ENCODE measurements at places on chromosomes 7 and 10. TPM values are rescaled to one million over a fixed set of nuclear protein-coding genes. Genes with fewer than 3 reads are reported as not detected.

DNA sequence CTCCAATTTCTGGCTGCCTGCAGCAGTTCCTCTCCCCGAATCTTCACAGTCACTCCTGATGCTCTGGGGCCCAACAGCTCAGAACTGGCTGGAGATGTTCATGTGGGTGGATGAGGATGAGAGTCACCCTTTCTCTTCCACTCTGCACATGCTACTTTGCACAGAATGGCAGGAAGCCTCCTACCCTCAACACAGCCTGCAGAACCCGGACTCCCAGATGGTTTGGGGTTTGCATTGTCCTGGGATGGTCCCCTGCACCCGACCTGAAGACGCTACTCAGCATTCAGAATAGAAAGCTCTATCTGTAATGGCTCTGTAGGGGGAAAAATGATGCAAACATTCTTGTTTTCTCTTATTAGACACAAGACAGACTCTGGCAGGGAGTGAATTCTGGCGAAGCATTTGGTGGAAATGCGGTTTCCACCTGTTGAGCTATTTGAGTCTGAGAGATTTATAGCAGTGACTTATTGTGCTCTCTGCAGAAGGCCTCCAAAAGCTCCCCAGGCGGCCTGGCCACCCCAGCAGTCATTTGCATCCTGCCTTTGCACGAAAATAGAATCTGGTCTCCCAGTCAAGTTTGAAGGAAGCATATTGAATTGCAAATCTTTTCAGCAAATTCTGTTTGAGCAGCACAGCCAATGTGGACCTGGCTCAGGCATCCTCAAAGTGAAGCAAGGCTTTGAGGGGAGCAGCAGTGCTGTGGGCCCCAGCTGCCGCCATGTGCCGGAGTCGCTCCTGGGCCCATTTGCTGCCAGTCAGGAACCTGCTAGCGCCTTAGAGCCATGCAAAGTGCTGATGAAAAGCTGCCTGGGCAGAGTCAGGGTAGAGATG, 309.3 kb downstream of the TCERG1L start:
- DNase-seq = no peak
- no peak overlapping the region for H3K4me3 ChIP-seq
- H3K4me1 ChIP-seq = no peaks in the 10 kb centered on the region
- no peaks in the 10 kb centered on the region for H3K27me3 ChIP-seq
- no peaks in the 10 kb centered on the region for H3K36me3 ChIP-seq
- no peak overlapping the region for H3K27ac ChIP-seq

DNA sequence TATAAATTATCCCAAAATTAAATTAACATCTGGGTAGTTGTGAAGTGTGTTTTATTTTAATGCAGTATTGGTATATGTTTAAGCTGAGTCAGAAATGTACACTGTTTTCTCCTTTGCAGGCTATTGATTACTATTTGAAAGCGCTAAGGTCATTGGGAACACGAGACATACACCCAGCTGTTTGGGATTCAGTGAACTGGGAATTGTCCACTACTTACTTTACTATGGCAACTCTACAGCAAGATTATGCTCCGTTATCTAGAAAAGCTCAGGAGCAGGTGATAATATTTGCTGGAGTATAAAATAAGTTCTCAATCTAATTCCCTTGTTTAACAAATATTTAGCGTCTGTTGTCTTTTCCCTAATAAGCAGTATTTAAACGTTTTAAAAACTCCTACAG, 27.9 kb downstream of the EDRF1 start:
- no peaks in the 10 kb centered on the region for H3K4me1 ChIP-seq
- no peak overlapping the region for H3K27ac ChIP-seq
- H3K27me3 ChIP-seq = no peaks in the 10 kb centered on the region
- DNase-seq = no peak

DNA sequence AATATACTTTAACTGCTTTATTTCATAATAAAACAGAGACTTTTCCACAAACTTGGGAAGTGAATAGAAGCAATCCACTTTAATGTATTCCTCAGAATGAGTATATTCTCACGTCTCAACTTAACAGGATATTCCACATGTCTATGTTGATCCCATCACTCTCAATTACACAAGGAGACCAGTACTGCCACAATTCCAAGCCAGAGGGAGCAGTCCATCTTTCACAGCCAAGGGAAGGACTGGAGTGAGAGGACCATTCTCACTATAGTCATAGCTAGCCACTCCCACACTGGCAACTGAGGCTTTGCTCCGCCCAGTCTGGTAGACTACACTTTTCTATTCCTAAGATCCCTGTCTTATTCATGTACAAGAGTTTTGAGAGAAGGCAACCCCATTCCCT, 553.9 kb downstream of the CNTNAP2 start:
- H3K4me1 ChIP-seq = no peaks in the 10 kb centered on the region
- H3K4me3 ChIP-seq = no peak overlapping the region
- H3K36me3 ChIP-seq = no peaks in the 10 kb centered on the region
- no peak for DNase-seq
- H3K27me3 ChIP-seq = no peaks in the 10 kb centered on the region

GRCh38 chr10:75406462-75407223, 5.1 kb upstream of the ZNF503 start:
- H3K27me3 ChIP-seq = no peaks in the 10 kb centered on the region
- H3K36me3 ChIP-seq = no peaks in the 10 kb centered on the region
- peaks cover 18% of the 10 kb centered on the region for H3K4me1 ChIP-seq
- no peak for DNase-seq
- no peak overlapping the region for H3K27ac ChIP-seq
- H3K4me3 ChIP-seq = no peak overlapping the region

DNA sequence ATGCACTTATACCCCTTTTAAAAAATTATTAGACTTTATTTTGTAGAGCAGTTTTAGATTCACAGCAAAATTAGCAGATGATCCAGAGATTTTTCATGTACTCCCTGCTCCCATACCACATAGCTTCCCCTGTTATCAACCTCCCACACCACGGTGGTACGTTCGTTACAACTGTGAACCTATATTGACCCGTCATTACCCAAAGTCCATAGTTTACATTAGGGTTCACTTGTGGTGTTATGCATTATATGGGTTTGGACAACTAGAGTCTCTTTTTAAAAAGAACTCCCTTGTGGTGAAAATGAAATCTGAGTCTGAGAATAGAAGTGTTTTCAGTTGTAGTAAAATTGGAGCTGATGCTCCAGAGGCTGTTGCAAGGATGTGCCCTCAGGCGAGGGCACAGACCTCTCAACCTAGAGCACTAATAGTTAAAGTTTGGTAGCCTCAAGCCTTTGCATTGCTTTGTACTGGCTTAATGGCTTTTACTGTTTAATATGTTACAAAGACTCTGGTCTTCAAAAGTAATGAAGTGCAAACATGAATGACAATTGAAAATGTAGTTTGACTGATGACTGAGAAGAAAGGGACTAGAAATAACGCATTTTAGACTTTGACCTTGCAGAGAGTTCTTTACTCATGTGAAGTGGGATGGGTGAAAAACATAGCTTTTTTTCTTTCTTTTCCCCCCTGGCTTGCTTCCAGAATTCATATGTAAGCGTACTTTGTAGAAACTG, 30.6 kb upstream of the CSTF2T start:
- H3K4me1 ChIP-seq = no peaks in the 10 kb centered on the region
- no peaks in the 10 kb centered on the region for H3K27me3 ChIP-seq
- no peak overlapping the region for H3K27ac ChIP-seq

- peak overlapping the region; percentile 63 for H3K27ac ChIP-seq
- H3K4me3 ChIP-seq = peak overlapping the region; percentile 68
- H3K4me1 ChIP-seq = peaks cover 34% of the 10 kb centered on the region
These were observed 121.8 kb upstream of the AFAP1L2 start for GRCh38 chr10:114526126-114526503.

CCDC7 gene
- 4.0 TPM for total RNA-seq

- no peaks in the 10 kb centered on the region for H3K27me3 ChIP-seq
- peak overlapping the region; percentile 36 for H3K27ac ChIP-seq
- no peak overlapping the region for H3K4me3 ChIP-seq
- H3K36me3 ChIP-seq = no peaks in the 10 kb centered on the region
- peak; percentile 31 for DNase-seq
- H3K4me1 ChIP-seq = peaks cover 18% of the 10 kb centered on the region
These were observed 89.6 kb downstream of the CABCOCO1 start for GRCh38 chr10:61752111-61753011.

MMD2 gene
- not detected for total RNA-seq

DNA sequence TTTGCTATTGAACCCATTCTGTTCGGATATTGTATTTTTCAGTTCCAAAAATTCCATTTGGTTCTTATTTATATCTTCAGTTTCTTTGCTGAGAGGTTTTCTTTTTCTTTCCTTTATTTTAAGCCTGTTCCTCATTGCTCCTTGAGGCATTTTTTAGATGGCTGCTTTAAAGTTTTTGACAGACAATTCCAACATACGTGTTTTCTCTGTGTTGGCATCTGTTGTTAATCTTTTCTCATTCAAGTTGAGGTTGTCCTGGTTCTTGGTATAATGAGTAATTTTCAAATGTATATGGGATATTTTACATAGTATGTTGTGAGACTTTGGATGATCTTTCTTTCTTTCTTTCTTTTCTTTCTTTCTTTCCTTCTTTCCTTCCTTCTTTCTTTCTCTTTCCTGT, 1078.0 kb upstream of the CELF2 start:
- no peaks in the 10 kb centered on the region for H3K4me1 ChIP-seq
- H3K27me3 ChIP-seq = no peaks in the 10 kb centered on the region
- H3K36me3 ChIP-seq = no peaks in the 10 kb centered on the region
- DNase-seq = no peak

SFTPA1 gene
- total RNA-seq = 6.5 TPM

DNA sequence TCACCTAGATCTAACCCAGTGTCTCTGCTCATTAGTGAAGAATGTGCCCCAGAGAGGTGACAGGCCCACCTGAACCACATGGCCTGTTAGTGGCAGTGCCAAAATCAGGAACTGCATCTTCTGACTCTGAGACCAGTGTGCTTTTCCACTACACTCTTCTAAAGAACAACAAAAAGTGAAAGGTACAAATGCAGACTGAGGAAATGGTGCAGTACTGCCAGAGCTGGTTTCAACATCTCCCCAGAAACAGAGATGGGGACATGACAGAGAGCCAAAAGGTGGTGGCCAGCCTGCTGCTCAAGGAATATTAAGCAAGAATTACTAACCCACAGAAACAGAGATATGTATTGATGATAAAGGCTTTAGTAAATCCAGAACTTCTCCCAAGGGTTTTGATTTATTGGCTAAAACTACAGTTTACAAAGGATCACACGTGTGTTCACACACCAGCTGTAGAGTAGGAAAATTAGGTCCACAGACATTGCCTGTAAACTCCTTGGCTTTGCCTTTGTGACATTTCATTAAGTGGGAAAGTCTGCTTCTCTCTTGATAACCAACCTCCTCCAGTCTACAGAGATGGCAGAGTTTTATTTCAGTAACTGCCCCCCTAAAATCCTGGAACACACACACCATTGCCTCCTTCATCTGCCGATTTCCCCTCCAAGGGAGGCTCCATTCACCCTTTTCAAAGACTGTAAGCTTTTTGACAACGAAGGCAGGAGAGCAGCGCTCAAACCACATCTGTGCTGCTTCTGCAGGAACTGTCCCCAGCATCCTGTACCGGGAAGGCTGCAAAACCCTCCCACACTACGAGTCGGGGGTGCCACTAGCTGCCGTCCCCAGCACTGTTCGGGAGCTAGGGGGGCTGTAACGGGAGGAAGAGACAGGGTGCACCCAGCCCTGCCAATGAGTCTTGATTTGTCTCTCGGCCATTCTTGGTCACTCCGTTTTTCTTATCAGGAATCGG, 29.8 kb downstream of the GSDME start:
- H3K27me3 ChIP-seq = no peaks in the 10 kb centered on the region
- no peak overlapping the region for H3K27ac ChIP-seq
- H3K36me3 ChIP-seq = no peaks in the 10 kb centered on the region
- no peak overlapping the region for H3K4me3 ChIP-seq
- no peak for DNase-seq

AKR1C8 gene
- total RNA-seq = not detected

- H3K4me3 ChIP-seq = no peak overlapping the region
- H3K27me3 ChIP-seq = no peaks in the 10 kb centered on the region
- no peak overlapping the region for H3K27ac ChIP-seq
- H3K4me1 ChIP-seq = no peaks in the 10 kb centered on the region
- peaks cover 31% of the 10 kb centered on the region for H3K36me3 ChIP-seq
These were observed 23.4 kb downstream of the RPP38 start for GRCh38 chr10:15120523-15120922.

- no peaks in the 10 kb centered on the region for H3K4me1 ChIP-seq
- H3K36me3 ChIP-seq = no peaks in the 10 kb centered on the region
- H3K27ac ChIP-seq = no peak overlapping the region
These were observed 20.3 kb upstream of the HYAL4 start for GRCh38 chr7:123824754-123825067.

DNA sequence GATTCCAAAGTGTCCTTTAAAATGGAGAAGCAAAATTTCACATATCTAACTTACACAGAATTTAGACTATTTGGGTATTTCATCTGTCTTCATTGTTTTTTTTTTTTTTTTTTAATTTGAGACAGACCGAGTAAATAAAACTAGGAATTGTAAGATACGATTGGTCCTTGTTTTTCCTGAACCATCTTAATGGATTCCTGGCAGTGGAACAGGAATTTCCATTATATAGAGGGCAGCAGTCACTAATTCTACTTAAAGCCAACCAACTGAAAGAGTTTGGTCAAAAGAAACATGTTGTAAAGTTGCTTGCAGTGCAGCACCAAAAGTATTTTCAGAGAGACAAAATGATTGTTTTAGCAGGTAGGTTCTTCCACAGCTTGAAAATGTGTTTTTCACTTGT, 72.5 kb upstream of the HGF start:
- H3K27me3 ChIP-seq = no peaks in the 10 kb centered on the region
- no peak overlapping the region for H3K27ac ChIP-seq
- peaks cover 4% of the 10 kb centered on the region for H3K4me1 ChIP-seq
- H3K4me3 ChIP-seq = no peak overlapping the region

EVX1 gene
- total RNA-seq = 0.25 TPM

DNA sequence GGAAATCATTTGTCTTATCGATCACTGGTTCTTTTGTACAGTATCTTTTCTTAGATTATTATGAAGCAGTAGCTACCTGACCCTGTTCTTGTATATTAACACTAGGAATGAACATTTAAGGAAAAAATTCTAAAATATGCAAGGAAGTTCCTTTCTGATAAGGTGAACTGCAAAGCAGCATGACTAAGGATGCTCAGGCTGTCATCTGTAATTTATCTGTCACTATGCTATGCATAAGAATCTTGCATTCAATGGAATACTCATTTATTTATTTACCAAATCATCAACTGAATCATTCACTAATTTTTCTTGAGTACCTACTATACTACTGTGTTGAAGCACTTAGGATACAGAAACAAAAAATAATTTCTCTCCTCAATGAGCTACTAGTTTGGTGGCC, 5.8 kb downstream of the GSDME start:
- H3K36me3 ChIP-seq = no peaks in the 10 kb centered on the region
- H3K27me3 ChIP-seq = no peaks in the 10 kb centered on the region
- no peak overlapping the region for H3K27ac ChIP-seq
- DNase-seq = no peak
- no peaks in the 10 kb centered on the region for H3K4me1 ChIP-seq

GRCh38 chr10:99329554-99330346, 594 bp downstream of the CNNM1 start:
- H3K36me3 ChIP-seq = no peaks in the 10 kb centered on the region
- no peak overlapping the region for H3K4me3 ChIP-seq
- no peak overlapping the region for H3K27ac ChIP-seq
- H3K4me1 ChIP-seq = no peaks in the 10 kb centered on the region

DNA sequence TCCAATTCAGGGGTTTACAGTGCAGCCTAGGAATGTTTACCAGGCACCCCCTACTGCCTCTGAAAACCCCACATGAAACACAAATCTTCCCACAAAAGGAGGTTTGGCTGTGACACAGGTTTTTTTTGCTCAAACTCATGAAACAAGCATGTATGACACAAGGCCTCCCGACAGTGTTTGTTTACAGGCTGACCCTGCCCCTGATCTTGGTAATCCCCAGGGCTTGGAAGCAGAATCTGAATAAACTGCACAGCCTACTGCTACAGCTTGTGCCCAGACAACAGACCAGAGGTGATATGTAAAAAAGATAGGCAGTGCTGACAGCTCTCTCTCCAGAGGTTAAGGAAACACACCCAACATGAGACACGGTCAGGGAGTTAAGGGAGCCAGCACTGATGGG, 184.2 kb downstream of the KMT2E start:
- H3K27ac ChIP-seq = no peak overlapping the region
- H3K27me3 ChIP-seq = no peaks in the 10 kb centered on the region
- DNase-seq = no peak
- H3K4me1 ChIP-seq = no peaks in the 10 kb centered on the region
- H3K36me3 ChIP-seq = no peaks in the 10 kb centered on the region
